ENCODE measurements at places on chromosomes 7 and 10.

DNA sequence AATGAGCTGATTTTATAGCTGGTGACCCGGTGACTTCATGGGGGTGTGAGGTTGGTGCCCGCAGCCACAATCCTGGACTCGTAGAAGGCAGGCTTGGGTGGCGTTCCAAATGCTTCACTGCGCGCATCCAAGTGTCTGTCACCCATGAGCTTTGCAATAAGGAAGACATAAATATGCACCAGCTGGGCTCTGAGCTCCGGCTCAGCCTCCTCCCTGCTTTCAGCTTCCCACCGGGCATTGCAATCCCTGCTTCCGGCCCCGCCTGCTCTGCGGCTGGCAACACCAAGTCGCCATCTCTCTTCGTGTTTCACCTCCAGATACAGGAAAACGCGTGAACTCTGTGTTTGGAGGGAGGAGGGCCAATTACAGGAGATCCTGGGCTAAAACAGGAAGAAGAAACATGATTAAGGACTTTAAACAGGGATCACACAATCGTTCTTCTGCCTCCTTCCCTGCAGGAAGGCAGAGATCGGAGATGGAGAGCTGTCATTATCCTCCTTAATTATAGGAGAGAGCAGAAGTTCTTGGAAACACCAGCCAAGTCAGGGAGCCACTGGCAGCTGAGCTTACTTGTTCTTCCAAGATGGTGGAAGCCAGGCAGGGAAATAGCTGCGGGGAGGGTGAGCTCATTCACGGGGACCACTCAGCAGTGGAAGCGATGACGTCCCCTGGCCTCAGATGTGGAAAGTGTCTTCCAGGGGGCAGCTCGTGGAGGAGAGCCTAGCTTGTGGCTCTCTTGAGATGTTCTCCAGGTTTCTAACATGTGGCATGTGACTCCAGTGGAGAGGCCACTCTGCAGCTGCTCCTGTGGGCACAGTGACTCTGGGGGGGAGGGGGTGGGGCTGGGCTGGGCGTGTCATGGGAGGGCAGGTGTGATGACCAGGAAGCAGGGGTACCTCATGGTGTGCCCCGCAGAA lies 134.9 kb downstream of the CAMK1D start:
- DNase-seq = no peak

DNA sequence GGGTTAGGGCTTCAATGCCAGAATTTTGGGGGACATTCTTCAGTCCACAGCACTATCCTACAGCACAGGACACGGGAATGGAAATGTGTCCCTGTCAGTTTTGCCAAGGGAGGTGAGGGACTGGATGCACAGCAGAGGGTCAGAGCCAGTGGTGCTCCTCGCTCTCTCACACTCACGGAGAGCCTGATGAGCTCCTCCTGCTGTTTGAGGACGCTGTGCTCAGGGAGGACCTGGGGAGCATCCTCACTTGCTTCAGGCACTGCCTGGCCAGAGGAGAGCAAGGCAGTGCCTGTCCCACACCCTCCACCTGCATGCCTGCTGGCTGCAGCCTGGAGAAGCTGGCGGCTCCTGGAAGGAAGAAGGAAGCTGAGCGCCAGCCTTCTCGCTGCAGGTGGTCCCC lies 58.6 kb downstream of the RAMP3 start:
- DNase-seq = no peak

DNA sequence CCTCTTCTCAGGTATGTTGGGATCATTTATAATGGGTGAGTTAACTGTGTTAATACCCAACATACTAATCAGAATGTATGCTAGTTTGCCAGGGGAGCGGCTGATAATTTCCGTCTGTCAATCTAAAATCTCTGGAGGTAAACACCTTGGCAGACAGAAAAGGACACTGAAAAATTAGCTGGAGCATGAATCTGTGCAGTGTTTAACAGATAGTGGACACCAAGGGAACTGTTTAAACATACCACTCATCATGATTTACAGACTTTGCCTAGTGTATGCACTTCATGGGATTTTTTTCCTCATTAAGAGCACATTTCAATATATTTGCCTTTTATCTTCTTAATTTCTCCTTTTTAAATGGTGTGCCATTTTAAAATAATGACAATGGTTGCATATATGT lies 68.2 kb downstream of the SLC13A1 start:
- DNase-seq = no peak

DNA sequence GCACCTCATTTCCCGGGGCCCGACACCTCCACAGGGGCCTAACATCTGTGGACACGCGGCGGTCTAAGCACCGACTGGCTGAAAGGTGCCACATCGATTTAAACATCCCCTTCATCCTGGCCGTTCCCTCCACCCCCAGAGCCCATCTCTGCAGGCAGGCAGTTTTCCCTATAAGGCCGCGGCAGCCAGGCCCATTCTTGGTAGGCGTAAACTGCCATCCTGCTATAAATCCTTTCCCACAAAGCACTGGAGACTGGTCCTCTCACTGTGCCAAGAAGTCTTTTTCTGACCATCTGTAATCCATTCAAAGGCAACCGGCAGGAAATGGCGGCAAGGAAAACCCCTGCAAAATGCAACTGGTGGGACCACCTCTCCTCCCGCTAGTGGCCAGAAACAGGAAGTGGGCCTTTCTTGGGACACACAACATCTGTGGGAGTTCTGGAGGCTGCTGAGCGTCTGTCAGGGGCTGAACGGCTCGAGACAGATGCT lies 22.4 kb downstream of the ATXN7L1 start:
- DNase-seq = no peak

- DNase-seq = no peak
Observed at GRCh38 chr7:98640375-98640774, 23.3 kb downstream of the NPTX2 start.

DNA sequence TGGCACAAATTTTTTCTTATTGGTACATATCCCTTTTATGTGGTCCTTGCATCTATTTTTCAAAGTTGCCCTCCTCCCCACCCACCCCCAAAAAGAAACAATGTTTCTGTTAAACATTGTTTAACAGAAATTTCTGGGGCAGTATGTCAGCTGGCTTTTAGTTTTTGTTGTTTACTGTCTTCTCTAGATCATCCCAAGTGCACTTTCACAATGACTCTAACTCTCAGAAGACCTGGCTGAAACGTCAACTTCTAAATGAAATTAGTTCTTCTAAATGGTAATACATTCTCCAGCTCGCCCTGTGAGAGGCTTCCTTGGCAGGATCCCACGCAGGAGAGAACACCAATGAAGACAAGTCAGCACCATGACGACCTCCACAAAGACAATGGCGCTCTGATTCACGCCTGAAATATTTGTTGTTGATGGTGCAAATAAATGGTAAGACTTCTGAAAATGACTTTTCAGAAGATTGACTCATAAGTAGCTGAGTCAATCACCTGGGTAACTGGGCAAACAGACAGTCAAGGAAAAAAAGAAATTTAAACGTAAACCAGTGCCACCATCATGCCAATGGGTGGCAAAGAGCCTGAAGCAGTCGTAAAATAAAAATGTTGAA lies 293.7 kb downstream of the FZD1 start:
- DNase-seq = no peak

GRCh38 chr10:6195846-6196245 lies 6.9 kb upstream of the PFKFB3 start:
- no peak for DNase-seq

DNA sequence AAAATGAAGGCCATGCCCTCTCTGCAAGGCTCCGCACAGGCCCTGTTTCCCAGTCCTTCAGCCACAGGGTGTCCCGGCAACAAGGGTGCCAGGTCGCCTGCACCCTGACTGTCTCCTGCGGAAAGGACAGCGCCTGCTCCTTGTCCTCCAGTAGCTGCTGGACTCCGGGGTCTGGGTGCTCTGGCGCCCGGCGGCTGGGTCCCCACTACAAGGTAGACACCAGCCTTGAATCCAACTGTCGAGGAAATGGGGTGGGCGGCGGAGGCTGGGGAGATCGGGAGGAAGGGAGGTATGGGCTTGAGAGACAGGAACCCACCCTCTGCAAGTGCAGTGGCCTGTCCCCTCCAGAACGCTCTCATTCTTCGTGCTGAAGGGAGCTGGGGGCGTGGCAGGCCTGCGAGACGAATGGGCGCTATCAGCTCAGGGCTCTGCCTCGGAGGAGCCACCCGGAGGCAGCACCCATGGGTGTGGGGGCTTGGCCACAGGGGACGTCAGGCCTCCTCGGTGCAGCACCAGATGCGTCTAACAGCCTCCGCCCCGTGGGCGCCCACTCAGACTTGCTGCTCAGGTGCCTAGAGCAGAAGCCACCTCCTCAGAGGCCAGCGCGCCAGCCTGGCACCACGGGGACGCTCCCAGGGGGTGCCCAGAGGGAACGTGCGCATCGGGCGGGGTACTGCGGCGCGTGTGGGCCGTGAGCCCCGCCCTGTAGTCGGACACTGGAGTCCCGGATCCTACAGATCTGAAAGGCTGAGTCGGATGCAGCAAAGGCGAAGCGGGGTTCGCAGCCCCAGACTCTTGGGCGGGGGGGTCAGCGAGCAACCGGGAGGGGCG lies 15.6 kb downstream of the ADAM8 start:
- DNase-seq = no peak

- DNase-seq = no peak
Observed at GRCh38 chr10:620417-620816, 69.1 kb downstream of the DIP2C start.

DNA sequence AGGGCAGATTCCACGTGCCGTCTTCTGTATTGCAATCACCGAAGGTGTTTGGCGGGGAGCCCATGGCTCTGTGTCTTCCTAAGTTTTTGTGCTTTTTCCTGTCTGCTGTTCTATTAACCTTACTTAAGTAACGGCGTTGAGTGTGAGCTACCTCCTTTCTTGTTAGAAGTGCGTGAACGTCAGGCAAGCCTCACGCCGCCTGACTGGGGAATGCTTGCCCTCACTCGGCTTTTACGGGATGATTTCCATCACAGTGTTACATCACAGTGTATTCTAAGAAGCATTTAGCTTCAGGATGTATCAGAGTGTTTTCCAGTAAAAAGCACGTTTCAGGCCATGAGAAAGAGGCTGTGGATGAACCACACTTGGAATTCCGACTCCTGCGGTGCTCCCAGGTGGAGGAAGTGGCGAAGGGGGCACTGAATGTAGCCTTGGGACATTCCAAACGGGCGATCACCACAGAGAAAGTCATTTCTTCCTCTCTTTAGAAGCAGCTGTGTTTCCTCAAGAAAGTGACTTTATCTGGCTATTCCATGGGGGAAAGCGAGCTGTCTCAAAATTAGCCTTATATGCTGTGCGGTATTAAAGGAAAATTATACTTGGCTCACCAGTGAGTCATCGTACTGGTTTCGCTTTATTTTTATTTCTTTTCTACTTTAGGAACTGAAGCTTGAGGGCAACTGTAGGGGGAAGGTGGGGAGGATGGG lies 290.7 kb downstream of the KLF6 start:
- no peak for DNase-seq

DNA sequence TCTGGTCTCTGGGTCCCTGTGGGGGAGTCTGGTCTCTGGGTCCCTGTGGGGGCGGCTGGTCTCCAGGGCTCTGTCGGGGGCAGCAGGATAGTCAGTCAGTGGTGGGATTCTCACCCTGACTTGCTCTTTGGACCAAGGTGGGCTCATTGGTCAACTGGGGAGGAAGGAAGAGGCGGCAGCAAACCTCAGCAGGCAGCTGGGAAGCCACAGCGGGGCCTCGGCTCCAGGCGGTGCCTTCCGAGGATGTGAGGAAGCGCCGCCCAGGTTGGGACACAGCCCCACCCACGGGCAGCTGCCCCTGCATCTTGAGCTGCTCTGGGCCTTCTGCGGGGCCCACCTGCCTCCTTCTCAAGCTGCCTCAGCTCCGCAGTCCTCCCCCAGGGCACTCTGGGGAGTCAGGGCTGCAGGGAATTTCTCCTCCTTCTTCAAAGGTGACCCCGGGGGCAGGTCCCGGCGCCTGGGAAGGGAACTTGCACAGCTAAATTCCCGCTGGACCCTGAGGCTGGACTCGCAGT lies 20.4 kb upstream of the KNDC1 start:
- DNase-seq = no peak

DNA sequence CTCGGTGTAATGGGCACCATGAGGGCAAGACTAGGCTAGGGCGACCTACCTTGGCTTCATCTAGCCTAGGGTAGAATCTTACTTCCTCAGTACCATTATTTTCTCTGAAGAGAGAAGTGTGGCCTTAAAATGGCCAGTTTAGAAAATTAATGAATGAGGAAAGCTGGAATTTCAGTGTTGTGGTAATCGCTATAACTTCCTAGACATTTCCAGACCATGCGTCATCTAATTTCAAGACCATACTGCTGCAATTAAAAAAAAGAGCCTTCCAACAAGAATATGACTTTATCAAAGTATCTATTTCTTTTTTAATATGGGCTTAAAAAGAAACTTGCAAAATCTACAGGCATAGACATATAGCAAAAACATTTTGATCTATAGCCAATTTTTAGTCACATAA lies 68.5 kb downstream of the CPVL start:
- DNase-seq = no peak

DNA sequence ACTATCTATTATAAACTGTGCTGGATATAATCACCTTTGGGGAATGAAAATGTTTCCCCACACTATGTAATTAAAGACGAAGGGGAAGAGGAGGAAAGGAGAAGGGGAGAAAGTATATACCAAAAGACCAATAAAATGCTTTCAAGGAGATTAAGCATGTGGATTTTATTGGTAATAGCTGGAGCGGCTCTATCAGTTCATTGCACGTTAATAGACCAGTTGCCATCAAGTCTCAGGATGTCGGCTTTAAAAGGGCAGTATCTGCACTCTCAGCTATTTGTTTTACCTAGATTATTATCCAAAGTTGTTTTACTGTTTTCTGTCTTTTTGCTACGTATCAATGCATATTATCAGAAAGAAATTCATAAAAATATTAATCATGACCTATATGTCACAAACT lies 9.0 kb downstream of the ETV1 start:
- no peak for DNase-seq

- no peak for DNase-seq
Observed at GRCh38 chr7:392822-393221, 102.9 kb downstream of the FOXL3 start.

- DNase-seq = peak; percentile 44
Observed at GRCh38 chr7:13850185-13850752, 139.2 kb downstream of the ETV1 start.

- no peak for DNase-seq
Observed at GRCh38 chr7:94087664-94088352, 83.7 kb upstream of the BET1 start.

DNA sequence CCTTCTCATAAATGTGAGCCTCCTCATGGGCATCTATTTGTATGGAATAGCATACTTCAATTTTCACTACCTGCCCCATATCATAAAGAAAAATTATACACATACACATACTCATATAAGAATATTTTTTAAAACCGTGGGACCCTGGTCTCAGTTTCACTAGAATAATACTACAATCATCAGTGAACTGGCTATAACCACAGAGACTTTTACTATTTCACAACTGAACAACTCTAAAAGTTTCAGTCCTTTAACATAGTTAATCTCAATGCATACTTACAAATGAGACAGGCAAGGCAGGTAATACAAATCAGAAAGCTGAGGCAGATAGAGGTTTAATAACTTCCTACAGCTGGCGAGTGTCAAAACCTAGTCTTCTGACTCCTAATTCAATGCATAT lies 83.1 kb downstream of the LRRN3 start:
- DNase-seq = no peak

- DNase-seq = no peak
Observed at GRCh38 chr7:157551325-157552070, 214.7 kb downstream of the DNAJB6 start.

Data from stimulated activated CD8-positive, alpha-beta memory T cell treated with anti-CD3 and anti-CD28 coated beads, Interleukin-2, amount 100 ng/mL, for 1 hour (primary cell).